Small intestine (tissue), 16 donors: ENCODE measurements at places on chromosomes 6 and 20. TPM values are rescaled to one million over a fixed set of nuclear protein-coding genes. Genes with fewer than 3 reads are reported as not detected.
A peak's percentile ranks its signal among the peaks of the same experiment; 100 is the strongest.

- H3K27me3 ChIP-seq: no peaks in the 10 kb centered on the region
- H3K36me3 ChIP-seq: no peaks in the 10 kb centered on the region
- no peak overlapping the region for H3K4me3 ChIP-seq
- no peak for DNase-seq
Measured at GRCh38 chr20:40963505-40963845, 65.1 kb upstream of the TOP1 start.

DNA sequence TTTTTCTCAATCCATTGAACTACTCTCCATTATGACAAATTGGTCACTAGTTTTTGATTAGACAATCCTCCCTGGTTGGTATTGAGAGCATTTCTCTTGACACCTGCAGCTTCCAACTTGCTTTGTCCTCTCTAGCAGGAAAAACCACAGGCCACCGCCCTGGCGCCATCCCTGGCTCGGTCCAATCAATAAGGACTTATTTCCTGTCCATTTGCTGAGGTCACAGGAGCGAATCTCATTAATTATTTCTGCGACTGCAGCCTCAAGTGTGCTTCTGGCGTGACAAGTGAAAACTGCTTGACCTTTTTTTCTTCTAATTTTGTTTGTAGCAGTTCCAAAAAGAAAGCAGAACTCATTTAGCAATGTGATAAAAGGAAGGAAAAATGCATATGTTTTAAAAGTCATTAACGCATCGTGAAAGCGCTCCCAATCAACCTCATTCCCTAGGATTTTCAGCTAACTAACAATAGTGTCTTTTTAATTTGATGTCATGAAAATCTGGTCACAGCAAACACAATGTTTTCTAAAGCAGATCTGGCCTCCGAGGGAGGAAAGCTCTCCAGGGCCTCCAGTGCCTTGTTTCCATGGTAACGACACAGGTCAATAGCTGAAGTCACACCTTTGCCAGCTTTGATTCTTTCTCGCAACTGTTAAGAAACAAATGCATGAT is 39.0 kb upstream of the BEND3 start:
- no peak overlapping the region for H3K4me3 ChIP-seq
- peak; percentile 74 for DNase-seq
- no peaks in the 10 kb centered on the region for H3K36me3 ChIP-seq
- H3K4me1 ChIP-seq: peaks cover 3% of the 10 kb centered on the region

- H3K4me3 ChIP-seq: no peak overlapping the region
- DNase-seq: no peak
- H3K27ac ChIP-seq: no peak overlapping the region
- H3K36me3 ChIP-seq: no peaks in the 10 kb centered on the region
- H3K4me1 ChIP-seq: no peaks in the 10 kb centered on the region
Measured at GRCh38 chr6:6622501-6622900, 34.0 kb downstream of the LY86 start.

DNA sequence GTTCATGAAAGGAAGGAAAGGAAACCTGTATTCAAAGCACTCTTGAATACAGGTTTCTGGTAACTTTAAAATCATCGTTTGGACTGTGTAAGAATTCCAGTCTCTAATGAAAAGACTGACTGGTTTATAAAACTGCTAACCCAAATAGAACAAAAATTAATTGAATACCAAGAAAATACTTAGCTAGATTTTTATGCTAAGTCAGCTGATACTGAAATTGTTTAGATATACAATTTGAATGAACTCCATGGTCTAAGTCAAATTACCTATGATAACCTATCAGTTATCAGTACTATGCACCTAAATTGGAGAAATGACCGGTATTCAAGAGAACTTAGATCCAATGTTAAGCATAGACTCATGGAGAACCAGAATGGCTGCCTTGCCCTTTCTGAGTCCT is 338.3 kb downstream of the RNF144B start:
- no peaks in the 10 kb centered on the region for H3K27me3 ChIP-seq
- no peak for DNase-seq
- H3K36me3 ChIP-seq: no peaks in the 10 kb centered on the region

DNA sequence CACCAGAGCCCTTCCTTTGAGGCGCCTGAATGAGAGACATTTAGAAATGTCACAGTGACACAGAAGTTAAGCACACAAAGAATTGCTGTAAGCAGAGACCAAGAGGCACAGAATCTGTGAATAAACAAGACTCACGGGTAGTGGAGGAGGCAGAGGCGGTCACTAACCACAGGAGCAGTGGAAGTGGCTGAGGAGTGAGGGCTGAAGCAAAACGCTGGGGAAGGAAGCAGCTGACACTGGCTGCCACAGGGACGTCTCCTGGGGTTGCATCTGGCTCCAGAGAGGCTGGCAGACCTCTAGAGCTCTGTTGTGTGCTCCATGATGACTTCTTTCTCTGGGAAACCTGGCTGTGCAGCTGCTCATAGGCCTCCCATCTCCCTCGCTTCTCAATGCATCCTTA is 65.0 kb upstream of the SLC2A12 start:
- no peak overlapping the region for H3K4me3 ChIP-seq
- DNase-seq: no peak
- H3K36me3 ChIP-seq: no peaks in the 10 kb centered on the region
- H3K27me3 ChIP-seq: peaks cover 28% of the 10 kb centered on the region
- no peak overlapping the region for H3K27ac ChIP-seq

DNA sequence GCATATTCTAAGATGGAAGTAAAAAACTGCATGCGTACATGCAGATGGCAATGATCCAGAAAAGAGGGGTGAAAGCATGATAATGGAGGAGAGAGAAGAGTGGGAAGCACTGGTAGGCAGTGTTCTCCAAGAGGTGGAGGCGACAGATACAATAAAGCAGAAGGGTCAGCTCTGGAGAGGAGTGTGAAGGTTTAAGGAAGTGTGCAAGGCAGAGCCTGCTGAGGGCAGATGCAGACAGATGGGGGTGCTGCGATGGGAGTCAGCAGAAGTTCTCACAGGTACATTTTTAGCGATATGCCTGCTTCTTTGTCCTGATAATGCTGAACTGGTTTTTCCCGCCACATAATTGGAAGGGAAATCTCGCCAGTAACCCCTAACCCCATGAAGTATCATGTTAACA is 81.1 kb upstream of the C6orf118 start:
- H3K4me1 ChIP-seq: no peaks in the 10 kb centered on the region
- no peaks in the 10 kb centered on the region for H3K27me3 ChIP-seq
- no peaks in the 10 kb centered on the region for H3K36me3 ChIP-seq
- no peak for DNase-seq

DNA sequence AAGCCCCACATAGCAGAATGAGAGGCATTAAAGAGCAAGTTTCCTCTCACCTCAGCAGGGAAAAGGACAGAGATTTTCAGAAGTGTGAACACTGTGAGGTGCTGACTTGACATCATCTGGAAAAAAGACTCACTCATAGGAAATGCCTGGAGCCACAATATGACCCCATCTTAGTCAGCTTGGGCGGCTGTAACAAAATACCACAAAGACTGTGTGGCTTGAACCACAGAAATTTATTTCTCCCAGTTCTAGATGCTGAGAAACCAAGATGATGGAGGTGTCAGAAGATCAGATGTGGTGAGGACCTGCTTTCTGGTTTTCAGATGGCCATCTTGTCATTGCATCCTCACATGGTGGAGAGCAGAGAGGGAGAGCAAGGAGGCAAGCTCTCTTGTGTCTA is 253.1 kb downstream of the ADGB start:
- no peak overlapping the region for H3K27ac ChIP-seq
- H3K4me1 ChIP-seq: no peaks in the 10 kb centered on the region
- no peak for DNase-seq
- H3K4me3 ChIP-seq: no peak overlapping the region
- H3K36me3 ChIP-seq: no peaks in the 10 kb centered on the region
- no peaks in the 10 kb centered on the region for H3K27me3 ChIP-seq

The BEND3 gene
- polyA plus RNA-seq: 0.45 TPM

The CLPSL1 gene
- polyA plus RNA-seq: not detected
